Cortex of kidney (tissue), 1 donor: ENCODE measurements at places on chromosomes 4 and X.
A peak's percentile ranks its signal among the peaks of the same experiment; 100 is the strongest.

GRCh38 chrX:117851025-117851424, 265.6 kb downstream of the KLHL13 start:
- no peak for DNase-seq

GRCh38 chr4:164748375-164748774, 5.6 kb upstream of the SMIM31 start:
- no peak for DNase-seq

- peak; percentile 5 for DNase-seq
Observed at GRCh38 chrX:49172280-49172780, 632 bp downstream of the PLP2 start.

- no peak for DNase-seq
Observed at GRCh38 chr4:162891788-162892707, 274.6 kb downstream of the NAF1 start.

DNA sequence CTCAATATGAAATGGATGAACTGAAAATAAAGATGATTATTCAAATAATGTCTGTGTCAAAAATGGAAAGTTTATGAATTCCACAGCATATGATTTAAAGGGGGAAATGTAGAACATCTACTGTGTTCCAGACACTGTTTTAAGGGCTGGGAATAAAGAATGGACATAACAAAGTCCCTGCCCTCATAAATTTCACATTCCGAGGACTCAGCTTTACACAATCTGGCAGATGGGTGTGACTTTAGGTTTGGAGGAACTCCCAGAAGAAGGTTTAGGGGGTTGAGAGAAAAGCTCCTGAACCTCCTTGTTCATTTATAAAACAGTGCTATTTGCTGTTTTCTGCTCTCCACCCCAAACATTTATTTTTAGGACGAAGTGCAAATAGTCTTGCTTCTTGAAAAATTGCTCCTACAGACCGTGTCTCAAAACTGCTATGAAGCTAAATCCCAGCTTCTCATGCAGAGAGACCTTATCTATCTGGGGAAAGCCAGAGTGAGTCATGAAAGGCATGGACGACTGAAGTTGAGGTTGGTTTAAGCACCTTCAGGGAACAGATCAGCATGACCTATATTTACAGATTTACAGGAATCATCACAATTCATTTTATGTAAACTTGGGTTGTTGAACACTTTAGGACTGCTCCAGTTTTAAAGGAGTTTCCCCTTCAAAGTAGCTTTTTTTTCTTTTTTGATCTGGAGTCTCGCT, 184.3 kb downstream of the HS6ST2 start:
- no peak for DNase-seq

- DNase-seq: no peak
Observed at GRCh38 chrX:44178274-44179053, 165.0 kb downstream of the EFHC2 start.

- no peak for DNase-seq
Observed at GRCh38 chr4:61950625-61951024, 750.5 kb downstream of the ADGRL3 start.

DNA sequence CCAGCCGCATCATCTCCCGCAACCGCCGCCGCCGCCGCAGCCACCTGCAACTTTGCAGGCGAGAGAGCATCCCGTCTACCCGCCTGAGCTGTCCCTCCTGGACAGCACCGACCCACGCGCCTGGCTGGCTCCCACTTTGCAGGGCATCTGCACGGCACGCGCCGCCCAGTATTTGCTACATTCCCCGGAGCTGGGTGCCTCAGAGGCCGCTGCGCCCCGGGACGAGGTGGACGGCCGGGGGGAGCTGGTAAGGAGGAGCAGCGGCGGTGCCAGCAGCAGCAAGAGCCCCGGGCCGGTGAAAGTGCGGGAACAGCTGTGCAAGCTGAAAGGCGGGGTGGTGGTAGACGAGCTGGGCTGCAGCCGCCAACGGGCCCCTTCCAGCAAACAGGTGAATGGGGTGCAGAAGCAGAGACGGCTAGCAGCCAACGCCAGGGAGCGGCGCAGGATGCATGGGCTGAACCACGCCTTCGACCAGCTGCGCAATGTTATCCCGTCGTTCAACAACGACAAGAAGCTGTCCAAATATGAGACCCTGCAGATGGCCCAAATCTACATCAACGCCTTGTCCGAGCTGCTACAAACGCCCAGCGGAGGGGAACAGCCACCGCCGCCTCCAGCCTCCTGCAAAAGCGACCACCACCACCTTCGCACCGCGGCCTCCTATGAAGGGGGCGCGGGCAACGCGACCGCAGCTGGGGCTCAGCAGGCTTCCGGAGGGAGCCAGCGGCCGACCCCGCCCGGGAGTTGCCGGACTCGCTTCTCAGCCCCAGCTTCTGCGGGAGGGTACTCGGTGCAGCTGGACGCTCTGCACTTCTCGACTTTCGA, 654 bp downstream of the ATOH1 start:
- no peak for DNase-seq

DNA sequence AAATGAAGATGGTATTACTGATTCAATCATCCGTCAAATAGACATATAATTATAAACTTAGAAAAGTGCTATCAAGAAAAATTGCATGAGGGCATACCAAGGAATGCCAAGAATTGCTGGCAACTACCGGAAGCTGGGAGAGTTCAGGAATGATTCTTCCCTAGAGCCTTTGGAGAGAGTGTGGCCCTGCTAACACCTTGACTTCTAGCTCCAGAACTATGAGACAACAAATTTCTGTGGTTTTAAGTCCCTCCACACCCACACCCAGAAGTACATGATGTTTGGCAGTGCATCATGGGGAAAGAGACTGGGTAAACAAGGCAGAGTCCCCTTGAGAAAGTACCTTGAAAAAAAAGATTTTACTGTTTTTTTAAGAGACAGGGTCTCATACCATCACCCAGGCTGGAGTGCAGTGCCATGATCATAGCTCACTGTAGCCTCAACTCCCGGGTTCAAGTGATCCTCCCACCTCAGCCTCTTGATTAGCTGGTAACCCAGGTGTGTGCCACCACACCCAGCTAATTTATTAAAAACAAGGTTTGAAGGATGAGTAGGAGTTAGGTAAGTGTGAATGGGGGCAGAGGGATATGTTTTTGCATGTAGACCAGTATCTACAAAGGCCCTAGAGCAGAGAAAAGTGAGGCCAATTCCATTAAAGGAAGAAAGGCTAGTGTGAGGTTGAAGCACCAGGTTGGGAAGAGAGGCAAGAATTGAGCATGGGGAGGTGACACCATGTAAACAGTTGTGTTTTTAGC, 53.1 kb downstream of the GSX2 start:
- no peak for DNase-seq

DNA sequence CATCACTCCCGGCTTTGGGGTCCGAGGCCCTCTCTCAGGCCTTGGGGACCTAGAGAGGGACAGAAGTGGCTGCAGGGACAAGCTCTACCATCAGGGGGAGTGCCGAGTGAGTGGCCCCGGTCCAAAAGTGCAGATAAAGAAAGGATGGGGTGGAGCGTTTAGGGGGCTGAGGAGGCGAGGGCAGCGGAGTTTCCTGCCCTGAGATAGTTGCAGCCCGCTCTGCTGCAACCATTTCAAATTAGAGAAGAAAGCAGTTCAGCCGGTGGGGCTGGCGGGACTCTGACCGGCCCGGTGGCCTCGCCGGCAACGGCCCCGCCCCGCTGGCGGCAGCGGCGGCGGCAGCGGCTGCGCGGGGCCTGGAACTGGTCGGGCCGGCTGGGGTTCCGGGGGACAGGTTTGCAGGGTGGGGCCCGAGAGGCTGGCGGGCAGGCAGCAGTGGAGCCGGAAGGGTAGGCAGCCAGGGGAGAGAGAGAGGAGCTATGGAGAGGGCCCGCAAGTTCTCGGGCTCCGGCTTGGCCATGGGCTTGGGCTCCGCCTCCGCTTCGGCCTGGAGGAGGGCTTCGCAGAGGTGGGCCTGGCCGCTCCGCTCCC, 7.6 kb downstream of the DLG3 start:
- DNase-seq: peak; percentile 3

GRCh38 chrX:145609951-145610511, 207.6 kb upstream of the SLITRK2 start:
- no peak for DNase-seq

GRCh38 chrX:42290608-42291007, 367.3 kb upstream of the CASK start:
- no peak for DNase-seq

DNA sequence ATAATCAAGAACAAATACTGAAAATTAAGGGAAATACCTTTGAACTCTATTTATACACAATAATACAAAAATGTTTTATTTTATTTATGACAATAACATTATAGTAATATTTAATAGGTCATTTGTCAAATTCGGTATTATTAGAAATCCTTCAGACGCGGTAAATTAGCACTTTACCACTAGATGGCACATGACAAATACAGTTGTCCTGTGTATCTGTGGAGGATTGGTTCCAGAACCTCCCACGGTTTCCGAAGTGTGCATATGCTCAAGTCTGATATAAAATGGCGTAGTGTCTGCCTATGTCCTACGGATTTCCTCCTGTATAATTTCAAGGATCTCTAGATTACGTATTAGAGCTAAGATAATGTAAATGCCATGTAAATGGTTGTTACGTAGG, 8.1 kb upstream of the LINC00632 start:
- DNase-seq: no peak

- no peak for DNase-seq
Observed at GRCh38 chrX:150365051-150365989, 2.2 kb downstream of the MAMLD1 start.

DNA sequence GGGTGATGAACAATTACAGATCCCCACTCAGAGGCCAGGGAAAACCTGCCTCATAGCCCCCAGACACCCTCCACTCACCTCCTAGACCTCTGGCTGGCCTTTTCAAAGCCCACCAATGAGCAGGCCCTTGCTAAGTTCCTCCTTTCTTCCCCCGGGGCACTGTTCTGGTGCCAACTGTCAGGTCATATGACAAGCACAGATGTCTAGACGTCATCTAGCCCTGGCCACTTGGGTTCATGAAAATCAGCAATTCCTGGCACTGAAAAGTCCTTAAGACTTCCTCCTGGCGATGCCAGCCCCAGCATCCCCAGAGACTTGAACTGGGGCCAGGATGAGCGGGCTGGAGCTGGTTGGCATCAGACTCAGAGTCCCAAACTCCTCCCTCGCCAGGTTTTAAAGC, 115.6 kb upstream of the NALF2 start:
- DNase-seq: no peak

DNA sequence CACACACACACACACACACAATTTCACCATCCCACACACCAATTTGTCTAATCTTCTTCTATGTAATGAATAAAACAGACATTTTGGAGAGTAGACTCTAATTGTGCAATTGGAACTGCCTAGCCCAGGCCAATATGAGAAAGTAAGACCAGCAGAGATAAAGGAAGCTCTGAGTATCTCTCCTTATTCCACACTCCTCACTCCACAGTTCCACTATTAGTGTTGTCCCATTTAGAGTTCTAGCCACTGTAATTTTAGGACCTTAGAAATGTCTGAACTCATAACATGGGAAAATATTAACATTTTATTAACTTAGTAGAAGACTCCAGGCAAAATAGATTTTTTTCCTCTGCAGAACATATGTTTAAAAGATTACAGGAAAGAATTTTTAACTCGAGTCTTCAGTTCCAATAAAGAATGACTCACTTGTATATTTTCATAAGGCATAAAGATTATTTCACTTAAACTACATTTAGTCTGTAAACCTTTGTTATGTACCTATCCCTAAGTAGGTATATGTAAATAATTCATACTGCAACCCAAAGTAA, 297.6 kb upstream of the INTU start:
- no peak for DNase-seq

DNA sequence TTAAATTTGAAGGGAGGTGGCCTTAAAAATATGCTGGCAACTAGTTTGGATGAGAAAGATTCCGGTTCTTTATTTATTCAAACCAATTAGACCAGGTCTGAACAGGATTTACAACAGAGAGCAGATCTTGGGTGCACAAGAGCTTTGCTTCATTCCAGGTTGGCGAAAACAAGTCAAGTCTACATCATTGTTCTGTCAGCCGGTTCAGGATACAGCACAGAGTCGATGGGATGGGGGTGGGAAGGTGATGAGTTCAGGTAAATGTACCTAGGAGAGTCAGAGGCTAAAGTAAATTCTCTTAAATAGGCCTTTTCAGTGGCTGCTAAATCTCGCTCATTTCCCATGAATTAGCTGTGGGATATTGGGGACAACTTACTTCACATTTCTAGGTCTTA, 882 bp upstream of the STIM2 start:
- DNase-seq: no peak

- no peak for DNase-seq
Observed at GRCh38 chr4:151960449-151961230, 199.8 kb upstream of the GATB start.
